Memory B cell (primary cell): ENCODE measurements at places on chromosomes 11 and 22.

GRCh38 chr22:36136475-36136874 is 24.1 kb downstream of the APOL3 start:
- no peak for DNase-seq

- DNase-seq, result no peak
Measured at GRCh38 chr11:84800755-84801346, 826.3 kb downstream of the DLG2 start.

- DNase-seq, result no peak
Measured at GRCh38 chr11:74839971-74840370, 91.3 kb downstream of the RNF169 start.

GRCh38 chr11:86938900-86939880 is 16.0 kb downstream of the FZD4 start:
- no peak for DNase-seq
